ENCODE measurements at places on chromosomes 2 and 18.

DNA sequence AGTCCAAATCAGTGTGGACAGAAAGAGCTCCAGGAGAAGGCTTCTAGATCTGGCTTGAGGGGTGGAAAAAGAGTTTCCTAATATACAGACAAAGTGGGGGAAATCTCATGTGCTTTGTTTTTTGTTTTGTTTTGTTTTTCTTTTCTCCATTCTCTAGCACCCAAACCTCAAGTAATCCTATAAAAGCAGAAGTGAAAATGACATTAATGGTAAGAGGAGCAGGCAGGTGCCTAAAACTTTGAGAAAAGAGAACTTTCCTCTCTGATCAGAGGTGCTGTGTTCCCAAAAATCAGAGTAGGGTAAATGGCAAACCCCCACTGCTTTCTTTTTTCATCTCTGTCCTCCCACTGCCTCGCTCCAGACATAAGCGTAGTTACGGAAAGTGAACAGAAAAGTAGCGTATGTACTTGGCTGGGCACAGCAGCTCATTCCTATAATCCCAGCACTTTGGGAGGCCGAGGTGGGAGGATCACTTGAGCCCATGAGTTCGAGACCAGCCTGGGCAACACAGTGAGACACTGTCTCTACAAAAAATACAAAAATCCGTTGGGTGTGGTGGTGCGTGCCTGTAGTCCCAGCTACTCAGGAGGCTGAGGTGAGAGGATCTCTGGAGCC is 77.8 kb downstream of the FAM161A start:
- DNase-seq: no peak

DNA sequence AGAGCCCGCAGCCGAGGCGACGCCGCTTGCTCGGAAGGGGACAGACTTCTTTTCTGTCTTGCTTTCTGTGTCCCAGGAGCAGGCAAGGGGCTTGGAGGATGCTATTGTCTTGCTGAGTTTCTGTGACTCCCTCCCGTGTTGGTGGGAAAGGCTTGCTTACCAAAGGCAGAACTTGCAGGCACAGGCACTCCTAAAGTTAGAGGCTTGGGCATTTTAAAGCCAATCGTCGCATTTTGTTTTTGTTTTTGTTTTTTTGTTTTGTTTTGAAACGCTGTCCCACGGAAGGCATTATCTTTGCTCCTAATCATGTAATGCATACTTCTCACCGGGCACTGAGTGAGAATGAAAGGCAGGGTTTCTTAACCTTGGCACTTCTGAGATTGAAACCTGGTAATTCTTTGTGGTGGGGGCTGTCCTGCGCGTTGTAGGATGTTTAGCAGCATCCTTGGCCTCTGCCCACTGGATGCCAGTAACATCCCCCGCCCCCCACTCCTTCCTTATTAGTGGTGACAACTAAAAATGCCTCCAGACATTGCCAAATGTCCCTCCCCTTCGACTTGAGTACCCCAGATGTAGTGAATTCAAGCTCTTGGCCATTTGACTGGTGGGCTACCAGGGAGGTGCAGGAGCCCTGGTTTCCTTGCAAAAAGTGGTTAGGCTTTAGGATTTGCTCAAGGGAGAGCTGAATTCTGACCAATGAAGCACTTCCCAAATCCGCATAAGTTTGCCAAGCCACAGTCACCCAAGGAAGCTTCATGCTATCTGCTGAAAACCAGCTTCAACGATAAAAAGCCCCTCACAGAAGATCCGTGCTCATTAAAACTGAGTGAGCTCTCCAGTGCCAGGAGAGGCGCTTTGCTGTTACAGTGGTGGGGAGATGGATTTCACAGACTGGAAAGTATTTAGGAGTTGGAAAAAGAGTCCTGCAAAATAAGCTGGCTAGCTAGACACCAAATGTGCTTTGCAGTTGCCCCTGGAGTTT is 1.2 kb downstream of the ANTXR1 start:
- DNase-seq: peak; percentile 24

DNA sequence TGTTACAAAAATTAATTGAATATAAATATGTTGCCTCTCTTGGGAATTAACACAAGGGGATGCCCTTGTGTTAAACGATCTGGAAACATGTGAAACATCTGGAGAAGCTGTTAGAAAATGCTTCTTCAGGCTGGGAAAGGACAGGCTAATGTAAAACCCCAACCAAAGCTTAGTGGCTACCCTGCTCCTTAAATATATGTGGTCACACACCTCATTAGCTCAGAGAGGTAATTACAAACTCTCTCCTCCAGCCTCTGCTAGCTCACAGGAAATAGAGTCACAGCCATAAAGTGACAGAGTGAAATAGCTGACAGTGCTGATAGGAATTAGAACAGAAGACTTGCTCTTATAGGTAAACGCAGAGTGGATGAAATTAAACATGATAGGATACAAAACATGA is 155.9 kb downstream of the RAB3GAP1 start:
- DNase-seq: no peak

- DNase-seq: no peak
Observed at GRCh38 chr18:45167631-45168280, 447.5 kb upstream of the SLC14A2 start.

GRCh38 chr2:90221300-90221651 is 1529.8 kb downstream of the RPIA start:
- no peak for DNase-seq

DNA sequence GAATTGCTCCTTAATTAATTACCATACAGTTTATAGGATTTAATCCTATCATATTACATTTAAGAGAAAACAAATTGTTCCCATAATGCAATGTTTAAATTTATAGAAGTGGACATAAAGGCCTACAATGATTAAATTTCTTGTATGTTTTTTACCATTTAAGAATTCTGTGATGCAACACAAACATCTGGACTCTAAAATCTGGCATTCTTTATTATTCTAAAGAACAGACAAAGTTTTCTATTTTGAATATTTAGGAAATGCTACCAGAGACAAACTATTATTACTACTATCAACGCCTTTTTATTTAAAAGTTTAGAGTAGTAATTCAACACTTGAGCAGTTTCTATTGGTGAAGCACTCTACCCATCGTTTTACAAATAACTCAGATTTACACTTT is 535.1 kb downstream of the TMX3 start:
- DNase-seq: no peak

GRCh38 chr2:183998797-183999190 is 599.5 kb upstream of the ZNF804A start:
- no peak for DNase-seq

DNA sequence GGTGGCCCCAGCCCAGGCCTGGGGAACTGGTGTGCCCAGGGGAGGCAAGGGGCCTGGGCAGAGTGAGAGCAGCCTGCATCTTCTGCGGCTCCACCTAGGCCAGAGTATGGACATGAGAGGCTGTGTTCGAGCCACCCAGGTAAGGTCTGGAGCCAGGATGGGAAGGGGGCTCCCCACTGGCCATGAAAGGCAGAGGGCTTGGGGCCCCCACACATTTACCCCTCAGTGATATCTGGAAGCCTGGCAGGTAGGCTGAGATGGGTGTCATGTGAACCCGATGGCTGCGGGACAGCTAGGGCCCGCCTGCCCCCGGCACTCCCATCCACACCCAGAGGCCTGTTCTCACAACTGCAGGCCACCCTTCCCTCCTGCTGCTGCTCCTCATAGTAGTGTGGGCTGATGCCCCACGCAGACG is 13.2 kb downstream of the ADRA2B start:
- DNase-seq: no peak

DNA sequence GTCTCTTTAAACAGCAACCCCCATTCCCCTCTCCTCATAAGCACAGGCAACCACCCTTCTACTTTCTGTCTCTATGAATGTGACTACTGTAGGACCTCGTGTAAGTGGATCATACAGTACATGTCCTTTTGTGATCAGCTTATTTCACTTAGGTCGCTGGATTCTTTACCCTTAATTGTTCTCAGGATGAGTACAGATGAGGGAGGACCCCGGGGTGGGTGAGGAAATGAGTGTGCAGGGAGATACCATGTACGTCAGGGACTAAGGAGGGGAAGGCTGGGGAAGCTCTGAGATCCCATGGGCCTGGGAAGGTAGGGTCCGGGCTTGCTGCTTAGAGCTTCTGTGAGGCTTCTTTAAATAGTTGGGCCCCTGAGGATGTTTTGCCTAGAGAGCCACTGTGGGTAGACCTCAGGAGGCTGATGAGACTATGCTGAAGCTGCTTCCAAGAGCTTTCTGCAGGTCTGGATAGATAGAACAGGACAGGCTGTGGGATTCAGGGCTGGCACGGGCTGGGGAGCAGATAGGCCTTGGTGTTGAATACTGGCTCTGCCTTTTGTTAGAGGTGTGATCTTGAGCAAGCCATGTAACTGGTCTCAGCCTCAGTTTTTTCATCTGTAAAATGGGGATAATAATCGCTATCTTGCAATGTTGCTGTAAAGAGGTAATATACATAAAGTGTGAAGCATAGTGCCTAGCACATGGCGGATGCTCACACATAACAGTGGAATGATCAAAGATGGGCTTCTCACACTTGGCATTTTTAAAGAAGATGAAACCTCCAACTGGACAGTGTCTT is 155.3 kb downstream of the PRKCE start:
- DNase-seq: no peak

- DNase-seq: no peak
Observed at GRCh38 chr2:152186262-152186661, 10.7 kb upstream of the STAM2 start.

- DNase-seq: no peak
Observed at GRCh38 chr18:364256-364826, 96.5 kb upstream of the THOC1 start.

- DNase-seq: no peak
Observed at GRCh38 chr2:186592137-186592875, 2.5 kb downstream of the ITGAV start.

DNA sequence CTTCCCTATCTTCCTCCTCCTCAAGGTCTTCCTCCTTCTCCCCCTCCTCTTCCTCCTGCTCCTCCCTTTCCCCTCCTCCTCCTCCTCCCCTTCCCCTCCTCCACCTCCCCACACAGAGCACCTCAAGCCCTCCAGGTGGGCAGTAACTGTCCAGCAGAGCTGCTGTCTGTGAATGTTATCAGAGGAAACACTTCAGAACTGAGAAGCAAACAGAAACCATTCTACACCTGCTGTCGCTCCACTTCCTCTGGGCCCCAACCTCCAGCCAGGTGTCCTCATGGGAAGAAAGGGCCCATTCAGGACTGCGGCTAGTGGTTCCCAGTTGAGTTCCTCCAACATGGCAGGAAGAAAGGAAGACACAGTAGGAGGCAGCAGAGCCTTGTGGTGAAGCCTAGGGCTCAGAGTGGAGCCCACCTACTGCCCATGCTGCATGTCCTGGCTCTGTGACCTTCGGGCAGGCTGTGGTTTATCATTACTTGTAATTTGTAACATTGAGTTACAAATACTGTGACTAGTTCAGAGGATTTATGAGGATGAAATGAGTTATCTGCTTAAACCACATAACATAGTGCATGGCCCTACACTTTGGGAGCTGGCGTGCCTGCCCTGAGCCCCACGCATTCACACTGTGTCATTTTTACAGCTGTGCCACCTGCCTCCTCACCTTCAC is 165.9 kb upstream of the ID2 start:
- no peak for DNase-seq

GRCh38 chr2:101741775-101742520 is 44.4 kb downstream of the MAP4K4 start:
- DNase-seq: no peak

GRCh38 chr2:168006498-168006897 is 240.9 kb downstream of the STK39 start:
- no peak for DNase-seq

- DNase-seq: no peak
Observed at GRCh38 chr2:127014224-127014623, 92.7 kb downstream of the BIN1 start.

- DNase-seq: no peak
Observed at GRCh38 chr18:74515620-74516231, 18.6 kb upstream of the CNDP1 start.

DNA sequence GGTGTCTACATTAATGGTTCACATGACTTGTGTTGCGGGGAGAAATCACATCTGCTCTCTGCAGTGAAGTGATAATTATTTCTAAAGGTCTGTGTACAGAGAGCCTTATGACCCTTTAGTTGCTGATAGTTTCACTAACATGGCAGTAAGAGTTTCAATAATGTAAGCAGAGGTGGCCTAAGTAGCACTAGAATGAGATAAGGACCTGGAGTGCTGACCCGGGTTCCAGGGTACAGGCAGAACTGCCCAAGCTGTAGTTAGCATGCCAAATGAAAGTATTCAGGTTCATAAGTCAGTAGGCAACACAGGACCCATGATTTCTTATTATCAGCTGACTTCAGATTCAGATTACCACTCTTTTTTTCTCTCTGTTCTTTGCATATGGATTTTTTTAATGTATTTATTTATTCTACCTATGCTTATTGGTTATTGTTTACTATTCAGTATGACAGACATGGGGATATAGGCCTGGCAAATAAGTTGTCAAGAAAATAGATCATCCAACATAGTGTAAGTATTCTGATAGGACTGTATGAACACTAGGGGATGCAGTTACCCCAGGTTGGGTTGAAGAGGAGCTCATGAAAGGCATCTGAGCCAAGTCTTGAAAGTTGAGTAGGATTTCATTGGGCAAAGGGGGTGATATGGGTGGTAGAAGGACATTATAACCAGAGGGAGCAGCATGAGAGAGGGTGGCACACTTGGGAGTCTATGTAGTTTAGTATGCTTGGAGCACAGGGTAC is 105.2 kb downstream of the CCDC85A start:
- DNase-seq: no peak

GRCh38 chr2:131054488-131054887 is 38.8 kb downstream of the FAM168B start:
- DNase-seq: no peak

DNA sequence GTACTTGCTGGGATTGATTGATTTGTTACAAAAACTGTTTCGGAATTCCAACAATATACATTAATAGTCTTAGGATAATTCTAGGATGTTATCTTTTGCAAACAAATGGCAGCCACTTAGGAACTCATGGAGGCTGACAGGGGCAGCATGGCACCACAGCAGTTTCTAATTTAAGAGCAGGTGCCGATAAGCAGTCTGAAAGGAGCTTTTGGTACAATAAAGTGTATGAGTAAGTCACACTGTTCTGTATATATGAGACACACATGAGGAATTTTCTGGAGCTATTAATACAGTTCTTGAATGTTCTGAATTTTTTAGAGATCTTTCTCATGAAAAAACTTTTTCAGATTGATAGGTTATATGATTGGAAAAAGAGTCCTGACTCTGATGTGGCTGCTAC is 52.2 kb downstream of the EIF5B start:
- DNase-seq: no peak

- no peak for DNase-seq
Observed at GRCh38 chr2:1978706-1979105, 234.4 kb upstream of the PXDN start.

GRCh38 chr2:21282515-21282898 is 158.7 kb downstream of the TDRD15 start:
- no peak for DNase-seq

DNA sequence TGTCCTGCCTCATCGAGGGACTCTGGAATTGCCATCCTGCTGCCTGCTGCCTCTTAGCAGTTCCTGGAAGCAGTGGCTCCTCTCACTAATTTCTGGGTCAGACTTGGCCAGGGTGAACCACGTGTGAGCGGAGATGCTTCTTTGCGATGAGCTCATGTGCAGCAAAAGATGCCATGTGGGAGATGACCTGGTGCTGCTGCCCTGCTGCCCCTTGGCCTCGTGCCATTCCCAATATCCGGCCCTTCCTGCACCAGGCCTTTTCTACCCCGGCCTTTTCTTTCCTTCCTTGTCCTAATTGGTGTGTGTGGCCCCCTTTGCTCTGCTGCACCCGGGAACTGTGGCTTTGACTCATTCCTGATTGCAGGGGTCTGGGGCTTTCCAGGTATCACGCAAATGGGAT is 296.9 kb upstream of the HS6ST1 start:
- DNase-seq: no peak

Measured in renal cortex interstitium (tissue), 15 donors.